T-helper 17 cell (primary cell): ENCODE measurements at places on chromosomes 3 and 15.

DNA sequence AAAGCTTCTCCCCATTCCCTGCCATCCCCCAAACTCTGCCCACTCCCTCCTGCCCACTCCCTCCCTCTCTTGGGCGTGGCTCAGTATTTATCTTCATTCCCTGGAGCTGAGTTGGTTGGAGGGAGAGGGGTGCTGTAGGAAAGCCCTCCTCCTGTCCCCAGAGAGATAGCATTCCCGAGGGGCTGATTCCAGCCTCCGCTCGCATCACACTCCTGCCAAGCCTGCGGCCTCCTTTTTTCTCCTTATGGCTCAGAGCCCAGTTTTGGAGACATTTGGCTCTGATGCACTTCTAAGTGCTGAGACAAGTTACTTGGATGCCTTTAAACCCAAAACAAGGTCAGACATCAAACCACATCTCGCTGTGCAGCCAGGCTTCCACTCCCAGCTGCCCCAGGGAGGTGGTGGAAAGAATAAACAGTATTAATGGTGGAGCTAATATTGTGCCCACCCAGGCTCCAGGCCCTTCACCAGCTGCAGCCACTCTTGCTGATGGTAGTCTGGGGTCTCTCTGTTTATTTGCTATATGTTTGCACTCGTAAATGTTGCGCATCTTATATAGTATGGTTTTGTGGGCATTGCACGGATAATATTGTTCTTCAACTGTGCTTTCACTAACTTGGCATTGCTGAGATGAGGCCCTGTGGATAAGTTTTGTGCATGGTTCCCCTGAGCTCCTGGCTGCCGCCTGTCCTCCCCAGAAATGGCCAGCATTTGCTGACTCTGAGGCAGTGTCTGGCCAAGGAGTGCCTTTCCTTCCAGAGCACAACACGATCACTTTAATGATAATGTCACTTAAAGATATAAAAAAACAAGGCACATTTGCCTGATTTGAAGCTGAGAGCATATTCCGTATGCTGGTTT, 157.2 kb downstream of the LRRC28 start:
- H3K27me3 ChIP-seq = peaks cover 18% of the 10 kb centered on the region
- peaks cover 2% of the 10 kb centered on the region for H3K36me3 ChIP-seq
- H3K27ac ChIP-seq = peak overlapping the region; percentile 34
- DNase-seq = no peak
- H3K4me1 ChIP-seq = no peaks in the 10 kb centered on the region
- H3K4me3 ChIP-seq = no peak overlapping the region

GRCh38 chr3:125179143-125179883, 33.2 kb downstream of the SLC12A8 start:
- H3K27me3 ChIP-seq = peaks cover under 1% of the 10 kb centered on the region
- no peaks in the 10 kb centered on the region for H3K36me3 ChIP-seq
- H3K4me3 ChIP-seq = peak overlapping the region; percentile 72
- H3K27ac ChIP-seq = no peak overlapping the region
- no peak for DNase-seq

- H3K27ac ChIP-seq = no peak overlapping the region
- DNase-seq = no peak
- H3K27me3 ChIP-seq = peaks cover 6% of the 10 kb centered on the region
Measured at GRCh38 chr3:40843851-40844548, 319.2 kb downstream of the ZNF621 start.

DNA sequence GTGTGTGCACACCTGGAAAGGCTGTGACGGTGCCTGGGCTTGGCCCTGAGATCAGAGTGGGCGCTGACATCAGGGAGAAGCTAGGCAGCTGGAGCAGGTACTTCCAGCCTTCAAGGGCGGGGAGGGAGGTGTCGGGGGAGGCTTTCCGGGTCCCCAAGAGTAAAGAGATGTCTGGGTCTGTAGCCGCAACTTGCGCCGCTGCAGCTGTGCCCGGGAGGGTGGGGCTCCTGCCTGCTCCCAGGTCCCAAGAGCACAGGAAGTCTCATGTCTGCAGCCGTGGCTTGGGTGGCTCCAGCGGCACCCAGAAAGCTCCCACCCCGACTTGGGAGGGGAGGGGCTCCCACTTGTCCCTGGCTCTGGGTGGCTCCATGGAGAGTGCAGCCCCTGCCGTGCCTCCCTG, 103.2 kb upstream of the BNIP2 start:
- peak overlapping the region; percentile 94 for H3K27ac ChIP-seq
- H3K27me3 ChIP-seq = no peaks in the 10 kb centered on the region
- DNase-seq = no peak
- no peaks in the 10 kb centered on the region for H3K36me3 ChIP-seq
- H3K4me3 ChIP-seq = peak overlapping the region; percentile 78
- H3K4me1 ChIP-seq = peaks cover 47% of the 10 kb centered on the region

DNA sequence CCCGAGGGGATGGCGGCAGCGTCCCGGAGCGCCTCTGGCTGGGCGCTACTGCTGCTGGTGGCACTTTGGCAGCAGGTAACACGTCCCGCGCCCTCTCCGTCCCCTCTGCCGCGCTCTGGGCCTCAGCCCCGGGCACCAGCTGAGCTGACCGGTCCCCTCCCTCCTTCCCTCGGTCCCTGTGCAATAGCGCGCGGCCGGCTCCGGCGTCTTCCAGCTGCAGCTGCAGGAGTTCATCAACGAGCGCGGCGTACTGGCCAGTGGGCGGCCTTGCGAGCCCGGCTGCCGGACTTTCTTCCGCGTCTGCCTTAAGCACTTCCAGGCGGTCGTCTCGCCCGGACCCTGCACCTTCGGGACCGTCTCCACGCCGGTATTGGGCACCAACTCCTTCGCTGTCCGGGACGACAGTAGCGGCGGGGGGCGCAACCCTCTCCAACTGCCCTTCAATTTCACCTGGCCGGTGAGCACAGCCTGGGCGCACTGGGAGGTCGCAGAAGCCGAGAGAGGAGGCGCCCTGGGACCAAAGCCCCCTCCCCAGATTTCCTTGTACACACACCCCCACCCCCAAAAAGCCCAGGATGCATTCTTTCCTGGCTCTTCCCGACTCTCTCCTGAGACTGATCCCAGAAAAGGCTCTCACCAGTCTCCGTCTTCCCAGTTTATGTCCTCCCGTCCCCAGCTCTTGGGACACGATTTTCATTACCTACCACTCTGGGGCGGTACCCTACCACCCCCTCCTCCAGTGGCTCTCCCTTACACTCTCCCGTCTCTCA, 705 bp downstream of the DLL4 start:
- no peak for DNase-seq
- H3K36me3 ChIP-seq = peaks cover 5% of the 10 kb centered on the region
- H3K27me3 ChIP-seq = peaks cover 64% of the 10 kb centered on the region
- H3K4me3 ChIP-seq = peak overlapping the region; percentile 88
- peak overlapping the region; percentile 67 for H3K27ac ChIP-seq
- H3K4me1 ChIP-seq = peaks cover 32% of the 10 kb centered on the region

DNA sequence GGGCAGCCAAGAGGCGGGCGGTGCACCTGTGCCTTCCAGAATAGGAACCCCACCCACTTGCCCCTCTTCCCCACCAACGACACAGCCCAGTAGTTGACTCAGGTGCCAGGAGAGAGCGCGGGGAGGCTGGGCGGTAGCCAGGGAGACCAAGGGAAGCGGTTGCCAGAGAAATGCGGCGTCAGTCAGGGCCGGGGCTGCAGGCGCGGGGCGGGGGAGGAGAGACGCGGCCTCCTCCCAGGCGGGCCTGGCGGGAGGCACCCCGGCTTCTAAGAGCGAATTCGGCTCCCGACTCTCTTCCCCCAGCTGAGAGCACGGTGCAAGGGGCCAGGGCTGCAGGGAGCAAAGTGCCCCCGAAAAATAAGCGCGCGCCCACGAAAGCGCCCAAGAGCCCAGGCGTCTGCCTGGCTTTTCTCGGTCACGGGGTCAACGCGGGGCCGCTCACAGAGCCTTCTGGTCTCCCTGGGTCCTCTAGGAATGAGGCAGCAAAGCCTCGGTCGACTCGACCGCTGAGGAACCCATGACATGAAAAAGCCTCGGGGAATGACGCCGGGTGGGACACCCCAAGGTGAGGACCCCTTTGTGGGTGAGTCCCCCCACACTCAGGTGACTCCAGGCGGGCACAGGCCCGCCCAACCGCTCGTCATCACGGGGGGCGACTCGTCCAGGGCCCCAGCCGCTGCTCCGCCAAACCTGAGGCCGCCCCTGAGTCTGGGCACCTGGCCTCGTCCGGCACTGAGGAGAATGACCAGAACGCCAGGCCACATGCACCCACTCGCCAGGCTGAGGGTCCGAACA, 716 bp downstream of the CPEB1 start:
- peaks cover 4% of the 10 kb centered on the region for H3K36me3 ChIP-seq
- H3K27ac ChIP-seq = no peak overlapping the region
- H3K4me3 ChIP-seq = peak overlapping the region; percentile 79

DNA sequence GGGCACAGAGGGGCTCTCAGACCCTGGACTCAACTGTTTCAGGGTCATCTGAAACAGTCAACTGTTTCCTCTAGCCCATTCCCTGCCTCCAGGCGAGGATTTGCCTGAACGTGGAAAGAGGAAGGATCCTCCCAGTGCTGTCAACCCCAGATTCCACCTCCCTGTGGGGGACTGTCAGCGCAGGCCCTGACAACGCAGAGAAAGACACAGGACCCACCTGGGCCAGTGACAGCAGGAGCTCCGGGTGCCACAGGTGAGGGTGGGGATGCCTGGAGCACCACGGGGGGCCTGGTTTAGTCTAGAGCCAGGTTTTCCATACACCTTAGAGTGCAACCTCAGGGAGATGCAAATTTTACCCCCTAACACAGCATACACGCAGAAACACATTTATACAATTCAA, 19.5 kb upstream of the LAMP3 start:
- no peak overlapping the region for H3K27ac ChIP-seq
- H3K27me3 ChIP-seq = peaks cover 15% of the 10 kb centered on the region
- DNase-seq = no peak
- no peaks in the 10 kb centered on the region for H3K36me3 ChIP-seq

DNA sequence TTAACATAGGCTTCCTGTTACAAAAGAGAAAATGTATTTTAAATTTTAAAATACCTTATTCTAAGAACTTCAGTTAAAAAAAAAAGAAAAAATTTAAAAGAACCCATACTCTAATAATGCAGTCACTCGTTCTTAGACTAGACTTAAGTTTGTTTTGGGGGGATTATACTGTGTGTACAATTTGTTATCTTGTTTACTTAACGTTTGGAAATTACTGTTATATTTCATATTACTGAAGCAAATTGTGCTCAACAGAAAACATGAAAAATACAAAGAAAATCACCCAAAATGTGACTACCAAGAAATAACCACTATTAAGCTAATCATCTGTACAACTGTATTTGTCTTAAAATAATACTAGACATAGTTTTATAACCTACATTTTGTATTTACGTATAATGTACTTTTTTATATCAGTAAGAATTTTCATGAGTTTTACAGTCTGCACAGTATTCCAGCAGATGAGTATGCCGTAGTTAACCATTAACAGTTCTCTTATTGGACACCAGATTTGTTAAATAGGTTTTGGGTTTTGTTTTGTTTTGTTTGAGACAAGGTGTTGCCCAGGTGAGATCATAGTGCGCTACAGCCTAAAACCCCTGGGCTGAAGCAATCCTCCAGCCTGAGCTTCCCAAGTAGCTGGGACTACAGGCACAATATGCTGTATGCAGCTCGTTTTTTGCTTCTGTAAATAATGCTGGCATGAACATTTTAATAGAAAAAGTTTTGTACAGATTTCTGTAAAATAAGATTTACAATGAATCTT, 88.8 kb upstream of the CHD2 start:
- no peaks in the 10 kb centered on the region for H3K27me3 ChIP-seq
- H3K4me3 ChIP-seq = peak overlapping the region; percentile 91
- H3K27ac ChIP-seq = peak overlapping the region; percentile 99
- peaks cover 30% of the 10 kb centered on the region for H3K4me1 ChIP-seq

GRCh38 chr3:189588475-189589178, 42.6 kb upstream of the TP63 start:
- H3K27me3 ChIP-seq = peaks cover 23% of the 10 kb centered on the region
- H3K4me3 ChIP-seq = no peak overlapping the region
- DNase-seq = no peak
- no peak overlapping the region for H3K27ac ChIP-seq
- peaks cover 3% of the 10 kb centered on the region for H3K4me1 ChIP-seq

DNA sequence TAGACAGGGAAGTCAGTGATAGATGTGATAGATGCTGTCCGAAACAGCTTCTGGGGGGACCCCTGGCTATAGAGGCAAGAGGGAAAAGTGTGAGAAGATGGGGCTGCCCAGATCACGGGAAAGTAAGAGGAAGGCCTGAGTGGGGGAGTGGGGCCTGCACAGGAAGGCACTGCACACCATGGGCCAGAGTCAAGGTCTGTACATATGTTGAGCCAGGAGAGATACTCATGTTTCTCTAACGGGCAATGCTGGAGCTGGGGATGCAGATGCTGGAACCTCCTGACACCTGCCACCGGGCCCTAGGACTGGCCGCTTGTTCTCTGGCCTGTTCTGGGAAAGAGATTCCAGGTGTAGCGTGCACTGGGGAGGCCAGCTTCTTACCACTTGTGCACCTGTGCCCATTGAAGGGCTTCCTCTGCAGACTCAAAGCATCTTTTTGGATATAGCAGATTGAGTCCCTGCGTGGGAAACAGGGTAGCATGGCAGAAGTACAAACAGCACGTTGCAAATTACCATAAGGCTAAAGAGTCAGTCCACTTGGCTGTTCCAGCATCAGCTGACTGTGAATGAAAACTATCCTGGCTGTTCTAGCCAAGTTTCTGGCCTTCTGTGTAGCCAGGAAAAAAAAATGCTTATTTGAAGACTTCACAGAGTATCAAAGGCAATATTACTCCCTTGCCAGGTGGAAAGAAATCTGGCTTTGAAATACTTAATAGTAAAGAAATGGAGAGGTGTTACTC, 77.1 kb upstream of the GSK3B start:
- H3K27me3 ChIP-seq = peaks cover 5% of the 10 kb centered on the region
- no peak overlapping the region for H3K4me3 ChIP-seq
- H3K27ac ChIP-seq = no peak overlapping the region
- H3K36me3 ChIP-seq = no peaks in the 10 kb centered on the region
- DNase-seq = no peak

DNA sequence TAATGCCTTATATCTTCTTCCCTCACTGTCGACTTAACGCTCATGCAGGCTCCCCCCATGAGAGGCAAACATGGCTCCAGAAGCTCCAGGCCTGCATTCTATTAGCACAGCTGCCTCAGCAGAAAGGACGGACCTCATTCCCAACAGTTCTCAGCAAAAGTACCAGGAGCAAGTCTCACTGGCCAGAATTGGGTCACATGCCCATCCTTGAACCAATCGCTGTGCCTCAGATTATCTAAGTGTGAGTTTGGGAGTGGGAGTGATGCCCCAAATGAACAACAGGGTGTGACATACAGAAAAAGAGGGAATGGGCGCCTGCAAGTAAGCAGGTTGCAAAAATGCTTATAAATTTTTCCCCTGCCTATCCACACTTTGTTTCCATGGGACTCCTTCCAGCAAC, 4.3 kb upstream of the RAD18 start:
- H3K4me3 ChIP-seq = no peak overlapping the region
- H3K4me1 ChIP-seq = peaks cover 12% of the 10 kb centered on the region
- DNase-seq = no peak
- H3K27ac ChIP-seq = no peak overlapping the region
